ENCODE measurements at places on chromosomes 12 and 14.

DNA sequence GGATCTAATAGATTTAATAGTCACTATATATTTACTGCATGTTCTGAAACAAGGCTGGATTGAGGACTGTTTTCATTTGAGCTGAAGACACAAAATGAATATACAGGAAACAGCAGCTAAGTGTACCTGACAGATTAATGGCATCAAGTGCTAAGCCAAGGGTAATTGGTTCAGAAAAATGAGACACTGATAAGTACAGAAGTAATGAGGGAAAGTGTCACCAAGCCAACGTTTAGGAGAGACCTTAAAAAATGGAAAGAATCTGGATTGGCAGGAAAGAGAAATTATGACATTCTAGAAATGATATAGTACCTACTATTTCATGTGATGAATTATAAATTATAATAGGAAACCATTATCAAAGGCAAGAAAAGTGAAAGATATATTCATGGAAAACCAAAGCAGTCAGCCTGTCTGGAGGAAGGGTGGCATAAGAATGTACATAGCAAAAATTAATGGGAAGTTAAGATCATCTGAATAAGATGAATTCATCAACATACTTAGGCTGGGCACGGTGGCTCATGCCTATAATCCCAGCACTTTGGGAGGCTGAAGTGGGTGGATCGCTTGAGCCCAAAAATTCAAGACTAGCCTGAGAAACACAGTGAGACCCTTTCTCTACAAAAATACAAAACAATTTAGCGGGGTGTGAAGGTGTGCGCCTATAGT lies 21.0 kb upstream of the DUSP16 start:
- no peak for DNase-seq

DNA sequence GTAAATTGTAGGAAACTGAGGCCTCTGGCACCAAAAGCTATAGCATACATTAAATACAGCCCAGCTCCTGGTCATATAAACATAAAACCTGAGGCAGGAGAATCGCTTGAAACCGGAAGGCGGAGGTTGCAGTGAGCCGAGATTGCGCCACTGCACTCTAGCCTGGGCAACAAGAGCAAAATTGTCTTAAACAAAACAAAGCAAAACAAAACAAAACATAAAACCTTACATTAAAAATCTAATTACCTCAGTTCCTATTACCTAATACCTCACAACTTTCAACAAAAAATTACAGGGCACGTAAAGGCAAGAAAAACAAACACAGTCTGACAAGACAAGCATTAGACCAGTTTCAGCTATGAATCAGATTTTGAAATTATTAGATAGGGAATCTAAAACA lies 36.7 kb downstream of the TMEM116 start:
- DNase-seq, result no peak

DNA sequence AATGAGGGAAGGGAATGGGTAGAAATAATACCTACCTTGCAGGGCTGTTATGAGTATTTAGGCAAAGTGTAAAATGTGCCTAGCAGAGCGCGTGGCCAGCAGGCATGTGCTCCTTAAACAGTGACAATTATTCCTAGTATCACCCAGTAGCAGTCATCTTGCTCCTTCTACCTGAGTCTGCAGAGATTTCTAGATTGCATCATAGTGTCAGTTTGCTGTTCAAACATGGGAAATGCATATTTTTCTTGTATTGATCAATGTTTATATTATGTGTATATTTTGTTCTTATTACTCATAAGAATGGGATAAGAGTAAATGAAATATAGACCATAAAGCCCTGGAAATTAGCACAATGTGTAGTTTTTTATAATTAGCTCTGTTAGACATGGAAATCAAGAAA lies 37.3 kb upstream of the PLEKHG7 start:
- DNase-seq, result no peak

- no peak for DNase-seq
Measured at GRCh38 chr12:40616383-40616915, 75.8 kb upstream of the CNTN1 start.

DNA sequence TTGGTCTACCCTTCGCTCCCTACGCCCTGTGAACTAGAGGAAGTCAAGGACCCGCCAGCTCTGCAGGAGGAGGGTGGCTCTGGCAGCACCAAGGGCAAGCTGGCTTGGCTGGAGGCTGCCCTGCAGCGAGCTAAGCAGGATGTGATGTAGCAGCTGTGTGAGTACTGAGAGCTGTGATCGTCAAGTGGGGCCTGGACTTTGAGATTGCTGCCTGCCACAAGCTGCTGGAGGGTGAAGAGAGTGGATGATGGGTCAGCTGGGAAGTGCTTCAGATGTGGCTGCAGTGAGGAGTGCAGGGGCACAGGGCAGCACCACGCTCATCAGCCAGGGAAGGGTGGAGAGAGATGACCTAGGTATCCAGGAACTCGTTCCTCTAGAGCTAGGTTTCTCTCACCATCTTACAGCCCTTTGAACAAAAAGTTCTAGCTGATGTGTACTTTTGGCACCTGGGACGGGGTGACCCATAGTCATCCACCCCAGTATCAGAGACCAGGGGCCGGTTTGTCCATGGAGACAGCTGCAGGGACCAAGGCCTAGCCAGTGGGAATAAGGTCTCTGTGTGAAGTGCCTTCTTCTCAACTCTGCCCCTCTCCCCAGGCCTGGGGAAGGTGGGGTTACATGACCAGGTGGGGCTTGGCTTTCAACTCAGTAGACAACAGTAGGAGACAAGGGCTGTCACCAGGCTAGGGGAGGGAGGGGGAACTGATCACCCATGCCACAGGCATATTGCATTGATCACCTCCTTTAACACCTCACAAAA lies 3.2 kb downstream of the KRT86 start:
- no peak for DNase-seq

DNA sequence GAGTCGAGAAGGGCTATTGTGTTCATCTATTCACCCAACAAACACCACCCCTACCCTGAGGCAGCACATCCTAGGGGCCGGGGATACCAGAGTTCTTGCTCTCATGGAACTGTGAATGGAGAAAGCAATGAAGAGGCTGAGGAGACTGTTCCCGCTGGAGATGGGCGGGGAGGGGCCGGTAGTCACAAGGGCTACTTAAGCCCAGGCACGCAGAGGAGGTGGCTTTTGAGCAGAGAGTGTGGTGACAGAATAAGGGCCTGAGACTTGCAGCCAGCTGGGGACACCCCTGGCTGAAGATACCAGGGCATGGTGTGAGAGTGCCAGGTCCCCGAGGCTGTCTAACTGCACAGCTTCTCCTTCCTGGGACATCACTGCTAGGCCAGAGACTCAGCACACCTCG lies 114.1 kb upstream of the EVL start:
- DNase-seq, result no peak

DNA sequence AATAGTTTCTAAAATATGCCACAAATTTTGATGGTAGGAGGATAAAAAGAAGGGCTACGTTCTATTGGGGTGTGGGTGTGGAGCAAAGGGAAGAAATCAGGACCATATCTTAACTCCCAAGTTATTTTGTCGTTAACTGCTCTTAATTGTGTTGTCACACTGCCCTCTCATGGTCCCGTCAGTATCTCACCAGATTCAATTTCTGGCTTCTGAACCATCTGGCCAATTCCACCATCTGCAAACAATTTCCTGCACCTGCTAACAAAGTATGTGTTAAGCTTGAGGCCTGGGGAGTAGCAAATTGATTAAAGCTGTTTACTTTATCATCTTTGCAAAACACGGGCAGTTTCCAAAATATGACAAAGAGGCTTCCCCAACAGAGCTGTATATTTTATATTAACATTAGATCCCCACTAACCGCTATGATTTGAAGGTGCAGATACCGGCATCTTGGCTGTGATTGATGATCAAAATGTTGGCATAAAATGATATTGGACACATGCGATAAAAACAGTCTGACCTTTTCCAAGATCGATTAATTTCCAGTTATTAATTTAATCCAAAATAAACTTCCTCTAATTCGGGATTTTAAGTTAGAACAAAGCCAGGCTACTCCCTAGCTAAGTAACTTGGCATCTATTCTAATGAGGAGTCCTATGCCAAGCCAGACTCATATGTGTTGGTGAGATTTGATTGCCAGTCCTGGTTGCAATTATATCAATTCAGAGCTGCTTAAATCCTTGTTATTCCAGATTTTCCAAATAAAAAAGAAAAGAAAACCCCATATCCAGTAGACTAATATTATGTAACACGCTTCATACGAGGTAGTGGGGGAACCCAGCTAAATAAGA lies 6.9 kb upstream of the DNM1L start:
- DNase-seq, result no peak

DNA sequence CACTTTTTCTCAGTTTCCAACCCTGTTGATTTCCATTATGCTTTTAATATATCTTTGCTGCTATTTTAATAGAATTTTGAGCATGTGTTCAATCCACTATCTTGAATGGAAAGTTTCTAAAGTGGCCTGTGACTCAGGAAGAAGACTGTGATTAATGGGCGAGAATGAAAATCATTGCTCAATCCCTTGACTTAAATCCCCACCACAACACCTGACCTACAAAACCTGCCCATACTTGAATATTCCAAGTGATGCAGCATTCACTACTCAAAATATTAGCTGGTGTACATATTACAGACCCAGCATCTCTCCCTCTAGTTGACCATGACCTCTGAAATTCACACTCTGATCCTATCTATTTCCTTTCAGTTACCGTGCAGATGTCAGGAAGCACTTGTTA lies 1.3 kb upstream of the OAS3 start:
- no peak for DNase-seq

- DNase-seq, result no peak
Measured at GRCh38 chr14:75467763-75468162, 39.9 kb downstream of the JDP2 start.

DNA sequence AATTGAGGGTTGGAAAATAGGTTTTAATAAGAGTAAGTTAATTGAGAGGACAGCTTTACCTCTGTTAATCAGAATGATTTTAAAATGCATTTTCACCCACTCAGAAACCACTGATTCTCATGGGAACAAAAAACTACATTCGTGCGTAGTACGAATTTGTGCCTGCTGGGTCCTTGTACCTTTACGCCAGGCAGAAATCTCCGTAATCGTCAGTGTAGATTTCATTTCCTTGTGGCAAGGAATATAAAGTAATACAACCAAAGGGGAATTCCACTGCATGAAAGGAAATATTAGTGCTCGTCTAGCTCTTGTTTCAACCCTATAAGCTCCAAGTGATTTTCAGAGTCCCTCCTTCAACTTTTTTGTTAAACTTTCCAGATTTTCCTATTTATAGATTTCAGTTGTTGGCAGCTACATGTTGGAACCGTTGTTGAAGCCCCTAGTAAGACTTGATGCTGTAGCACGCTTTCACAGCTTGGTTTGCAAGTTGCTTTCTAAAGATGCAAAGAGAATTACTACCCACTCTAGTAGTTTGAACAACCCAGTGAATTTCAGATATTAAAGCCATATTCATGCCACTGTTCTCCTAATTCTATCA lies 90.6 kb downstream of the ETV6 start:
- no peak for DNase-seq

DNA sequence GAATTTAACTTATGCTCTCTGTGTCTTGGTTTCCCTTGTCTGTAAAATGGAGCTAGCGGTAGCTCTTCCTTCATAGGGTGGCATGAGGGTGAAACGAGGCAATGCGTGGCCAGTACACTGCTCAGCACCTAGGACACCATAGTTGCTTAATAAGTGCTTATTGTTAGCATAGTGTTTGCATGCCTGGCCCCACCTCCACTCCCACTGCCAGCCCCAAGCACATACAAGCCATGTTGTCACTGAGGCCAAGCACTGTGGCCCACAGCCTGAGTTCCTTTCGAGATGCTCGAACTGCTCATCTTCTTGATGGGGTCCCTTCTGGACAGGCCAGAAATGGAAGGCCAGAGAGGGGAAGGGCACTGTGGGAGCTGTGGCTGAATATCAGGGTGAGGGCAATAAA lies 839 bp downstream of the FICD start:
- DNase-seq, result no peak

DNA sequence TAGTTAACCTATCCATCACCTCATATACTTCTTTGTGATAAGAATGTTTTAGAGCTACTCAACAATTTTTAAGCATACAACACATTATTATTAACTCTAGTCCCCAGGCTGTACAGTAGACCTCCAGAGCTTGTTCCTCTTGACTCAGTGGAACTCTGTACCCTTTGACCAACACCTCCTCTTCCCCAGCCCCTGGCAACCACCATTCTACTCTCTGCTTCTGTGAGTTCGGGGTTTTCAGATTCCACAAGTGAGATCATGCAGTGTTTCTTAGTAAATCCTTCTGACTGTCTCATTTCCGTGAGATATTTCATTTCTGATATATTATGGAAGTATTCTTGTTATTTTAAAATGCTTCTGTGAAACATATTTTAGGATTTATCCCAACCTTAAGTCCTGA lies 200.7 kb downstream of the PCNX1 start:
- DNase-seq, result no peak

DNA sequence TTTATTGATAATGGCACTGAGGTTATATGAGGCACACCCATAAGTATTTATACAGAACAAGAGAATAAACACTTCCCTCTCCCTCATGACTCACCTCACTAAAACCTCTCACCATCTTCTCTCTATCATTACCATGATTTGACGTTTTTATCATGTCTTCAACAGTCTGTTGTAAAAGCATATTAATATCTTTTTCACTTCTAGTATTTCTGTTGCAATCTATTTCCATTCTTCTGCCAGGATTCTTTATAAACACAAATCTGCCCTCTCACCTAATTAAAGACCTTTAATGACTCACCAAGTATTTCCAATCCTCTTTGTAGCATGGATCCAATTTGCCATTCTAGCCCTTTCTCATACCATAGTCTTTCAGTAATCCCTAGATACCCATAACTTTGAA lies 527.7 kb downstream of the SLC16A7 start:
- DNase-seq, result no peak

DNA sequence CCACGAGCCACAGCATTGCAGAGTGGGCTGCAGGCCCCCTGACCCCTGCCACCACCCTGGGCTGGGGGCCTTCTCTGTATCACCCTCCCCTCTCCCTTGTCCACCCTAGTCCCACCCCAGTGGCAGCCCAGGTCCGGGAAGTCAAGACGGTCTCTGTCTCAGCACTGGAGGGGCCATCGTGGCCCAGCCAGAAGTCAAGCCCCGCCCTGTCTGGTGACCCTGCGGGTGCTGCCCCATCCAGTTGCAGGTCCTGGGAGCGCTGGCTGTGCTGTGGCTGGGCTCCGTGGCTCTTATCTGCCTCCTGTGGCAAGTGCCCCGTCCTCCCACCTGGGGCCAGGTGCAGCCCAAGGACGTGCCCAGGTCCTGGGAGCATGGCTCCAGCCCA lies 2.7 kb downstream of the PLD4 start:
- DNase-seq, result no peak

- no peak for DNase-seq
Measured at GRCh38 chr12:115213538-115214016, 529.6 kb upstream of the TBX3 start.

- no peak for DNase-seq
Measured at GRCh38 chr12:118884226-118884625, 97.1 kb upstream of the SRRM4 start.

All from activated CD4-positive, alpha-beta T cell treated with anti-CD3 and anti-CD28 coated beads for 1 hour (primary cell).